ENCODE measurements at places on chromosomes 6 and 20.

GRCh38 chr6:30799210-30799609 is 54.9 kb upstream of the IER3 start:
- no peak for DNase-seq

DNA sequence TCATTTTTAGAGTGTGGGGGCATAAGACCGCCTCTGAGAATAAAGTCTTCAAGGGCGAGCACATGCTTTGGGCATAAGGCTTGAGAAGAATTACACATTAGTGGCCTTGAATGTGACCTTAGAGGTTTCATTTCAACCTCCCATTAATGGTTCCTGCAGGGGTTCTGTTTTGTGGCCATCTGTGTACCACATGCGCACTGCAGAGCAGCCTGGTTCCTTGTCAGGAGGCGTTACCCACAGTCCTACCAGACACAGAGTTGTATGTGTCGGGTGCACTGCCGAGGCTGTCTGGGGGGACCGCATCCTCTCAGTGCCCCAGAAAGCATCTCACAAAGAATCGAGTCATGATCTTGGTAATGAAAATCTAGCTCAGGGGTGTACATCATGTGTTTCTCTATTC is 115.7 kb downstream of the B3GAT2 start:
- DNase-seq, result no peak

GRCh38 chr20:63159826-63160640 is 55.9 kb downstream of the YTHDF1 start:
- DNase-seq, result no peak

DNA sequence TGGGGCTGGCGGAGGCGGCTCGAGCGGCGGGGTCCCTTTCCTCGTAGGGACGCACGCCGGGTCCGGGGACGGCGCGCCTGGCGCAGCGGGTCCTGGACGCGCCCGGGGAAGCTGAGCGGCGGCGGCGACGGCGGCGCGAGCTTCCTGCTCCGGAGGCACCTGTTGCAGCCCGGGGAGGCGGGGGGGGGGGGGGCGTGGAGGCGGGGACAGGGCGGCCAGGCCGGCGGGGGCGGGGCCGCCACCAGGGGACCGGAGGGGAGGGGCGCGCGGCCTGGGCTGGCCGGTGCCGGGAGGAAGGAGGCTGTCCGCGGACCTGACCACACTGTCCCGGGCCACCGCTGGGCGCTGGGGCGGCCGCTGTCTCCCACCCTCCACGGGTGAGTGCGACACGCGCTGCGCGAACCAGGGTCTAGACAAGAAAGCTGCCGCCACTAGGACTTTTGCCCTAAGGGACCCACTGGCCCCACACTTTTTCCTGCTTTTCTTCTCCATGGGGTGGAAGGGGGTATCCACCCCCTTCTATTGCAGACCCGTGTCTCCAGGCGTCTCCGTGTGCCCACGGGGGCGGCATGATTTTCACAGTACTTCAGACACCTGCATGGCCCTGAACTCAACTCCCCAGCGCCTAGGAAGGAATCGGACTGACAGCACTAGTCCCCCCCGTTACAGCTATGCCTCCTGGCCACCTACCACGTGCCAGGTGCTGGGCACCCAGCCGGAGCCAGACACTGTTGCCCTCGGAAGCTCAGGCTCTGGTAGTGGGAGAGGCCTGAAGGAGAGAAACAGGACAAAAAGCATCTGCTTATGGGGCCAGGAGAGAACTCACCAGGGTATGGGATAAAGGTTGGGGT is at the start of gene NFATC2:
TSS of gene NFATC2 (minus strand) at position 149 of the 851 bp plus-strand sequence. CDS start 220 bp downstream, outside the sequence.
- DNase-seq, result no peak

DNA sequence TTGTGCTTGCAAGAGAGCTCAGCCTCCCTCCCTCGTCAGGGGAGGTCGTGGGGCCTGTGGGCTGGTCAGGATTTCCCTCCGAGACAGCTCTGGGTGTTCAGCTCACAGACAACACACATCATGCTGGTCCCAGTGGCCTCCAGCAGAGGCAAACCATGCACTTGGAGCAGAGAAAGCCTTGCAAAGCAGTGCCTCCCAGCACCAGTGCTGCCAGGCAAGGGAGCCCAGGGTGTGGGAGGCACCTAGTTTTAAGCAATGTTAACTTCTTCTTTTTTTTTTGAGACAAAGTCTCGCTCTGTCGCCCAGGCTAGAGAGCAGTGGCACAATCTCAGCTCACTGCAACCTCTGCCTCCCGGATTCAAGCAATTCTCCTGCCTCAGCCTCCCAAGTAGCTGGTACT is 34.0 kb upstream of the INSM1 start:
- DNase-seq, result no peak
